ENCODE measurements at places on chromosomes 5 and 9.

- no peak for DNase-seq
These were observed 351.1 kb upstream of the CD180 start for GRCh38 chr5:67547682-67548081.

DNA sequence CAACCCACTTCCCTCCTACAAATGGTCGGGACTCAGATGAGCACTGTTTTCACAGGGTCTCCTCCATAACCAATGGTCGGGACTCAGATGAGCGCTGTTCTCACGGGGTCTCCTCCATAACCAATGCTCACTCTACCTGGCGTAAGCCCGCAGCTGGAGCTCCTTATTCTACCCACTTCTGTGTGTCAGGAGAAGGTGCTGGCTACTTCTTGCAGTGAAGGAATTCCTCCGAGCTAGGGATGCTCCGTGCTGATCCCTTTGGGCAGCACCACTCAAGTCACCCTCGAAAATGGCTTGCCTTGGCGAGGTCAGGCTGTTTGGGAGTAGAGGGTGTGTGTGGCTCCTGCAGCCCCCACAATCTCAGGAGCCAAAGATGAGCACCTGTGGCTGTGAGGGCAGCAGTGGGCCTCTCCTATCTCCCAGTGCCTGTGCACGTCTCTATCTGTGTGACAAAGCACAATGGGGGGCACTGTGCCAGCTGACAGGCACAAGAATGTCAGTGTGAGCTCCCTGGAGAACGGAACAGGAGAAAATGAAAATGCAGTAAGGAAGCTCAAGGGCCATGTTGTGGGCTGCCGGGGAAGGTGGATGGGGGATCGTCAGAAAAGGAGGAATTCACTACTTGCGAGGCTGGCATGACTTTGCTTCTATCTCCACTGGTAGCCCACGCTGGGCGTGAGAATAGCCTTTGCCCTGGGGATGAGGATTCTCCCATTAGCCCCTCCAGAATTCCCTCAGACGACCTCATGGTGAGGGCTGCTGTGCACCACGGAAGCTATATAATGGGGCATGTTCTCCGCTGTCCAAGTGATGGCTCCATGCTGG lies 3.9 kb upstream of the BTNL9 start:
- DNase-seq, result no peak

- DNase-seq, result no peak
These were observed 35.8 kb downstream of the NRG2 start for GRCh38 chr5:140007311-140007710.

GRCh38 chr9:111720174-111720573 lies 58.8 kb downstream of the GNG10 start:
- DNase-seq, result no peak

Data from Ammon's horn (tissue), 1 donor.